ENCODE measurements at places on chromosomes 16 and 17.

DNA sequence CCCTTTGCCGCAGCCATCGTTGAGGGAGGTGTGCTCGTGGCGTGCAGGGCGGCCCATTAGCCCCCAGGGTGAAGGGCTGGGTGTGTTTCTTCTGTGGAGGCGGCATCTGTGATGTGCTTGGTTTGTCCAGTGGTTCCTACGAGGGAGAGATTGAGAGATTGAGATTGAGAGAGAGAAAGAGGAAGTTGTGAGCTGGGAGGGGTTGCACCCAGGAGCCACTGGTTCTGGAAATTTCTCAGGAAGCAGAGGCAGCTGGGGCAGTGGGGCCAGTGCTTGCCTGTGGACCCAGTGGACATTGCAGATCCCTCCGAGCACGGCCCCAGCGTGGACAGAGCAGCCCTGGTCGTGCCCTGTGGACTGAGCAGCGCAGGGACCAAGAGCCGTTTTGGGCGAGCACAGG lies 72.0 kb upstream of the ZNF750 start:
- no peak for DNase-seq

DNA sequence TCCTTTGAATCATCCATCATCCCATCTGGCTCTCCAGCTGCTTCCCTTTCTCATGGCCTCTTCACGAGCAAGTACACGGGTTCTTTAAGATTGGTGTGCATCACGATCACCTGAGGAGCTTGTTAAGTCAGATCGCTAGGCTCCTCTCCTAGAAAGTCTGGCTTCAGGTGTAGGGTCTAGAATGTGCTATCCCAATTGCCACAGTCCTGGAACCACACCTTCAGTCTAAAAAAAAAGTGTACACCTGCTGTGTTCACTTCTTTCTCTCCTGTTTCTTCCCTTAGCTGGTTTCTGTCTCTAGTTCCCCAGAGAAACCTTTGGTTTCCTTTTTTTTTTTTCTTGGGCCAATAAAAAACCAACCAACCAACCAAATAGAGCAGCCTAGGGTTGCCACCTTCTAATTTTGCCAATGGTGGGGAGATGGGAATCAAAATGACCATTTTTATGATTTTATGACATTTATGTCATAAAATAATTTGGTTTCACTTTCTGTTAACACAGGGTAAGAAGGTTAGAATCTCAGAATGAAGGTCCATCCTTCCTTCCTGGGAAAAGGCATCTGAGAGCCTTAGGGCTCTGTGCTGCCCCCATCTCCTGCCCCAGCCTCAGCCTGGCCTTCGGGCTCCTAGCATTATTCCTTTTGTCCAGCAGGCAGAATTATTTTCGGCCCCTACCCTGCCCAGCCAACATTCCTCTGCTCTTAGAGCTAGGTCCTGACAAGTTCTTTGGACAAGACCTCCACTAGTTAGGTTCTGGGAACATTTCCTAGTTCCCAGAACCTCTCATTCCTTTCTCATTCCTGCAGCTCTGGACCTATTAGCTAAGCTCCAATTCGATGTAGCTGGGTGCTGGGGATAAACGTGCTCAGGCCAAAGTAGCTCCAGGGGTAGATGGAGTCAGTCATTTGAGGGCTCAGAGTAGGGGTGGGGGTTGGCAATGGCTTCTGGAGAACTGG lies 1.9 kb upstream of the GGT6 start:
- DNase-seq, result no peak

- DNase-seq, result peak; percentile 90
Observed at GRCh38 chr16:66146798-66147197, 219.7 kb upstream of the CDH5 start.

DNA sequence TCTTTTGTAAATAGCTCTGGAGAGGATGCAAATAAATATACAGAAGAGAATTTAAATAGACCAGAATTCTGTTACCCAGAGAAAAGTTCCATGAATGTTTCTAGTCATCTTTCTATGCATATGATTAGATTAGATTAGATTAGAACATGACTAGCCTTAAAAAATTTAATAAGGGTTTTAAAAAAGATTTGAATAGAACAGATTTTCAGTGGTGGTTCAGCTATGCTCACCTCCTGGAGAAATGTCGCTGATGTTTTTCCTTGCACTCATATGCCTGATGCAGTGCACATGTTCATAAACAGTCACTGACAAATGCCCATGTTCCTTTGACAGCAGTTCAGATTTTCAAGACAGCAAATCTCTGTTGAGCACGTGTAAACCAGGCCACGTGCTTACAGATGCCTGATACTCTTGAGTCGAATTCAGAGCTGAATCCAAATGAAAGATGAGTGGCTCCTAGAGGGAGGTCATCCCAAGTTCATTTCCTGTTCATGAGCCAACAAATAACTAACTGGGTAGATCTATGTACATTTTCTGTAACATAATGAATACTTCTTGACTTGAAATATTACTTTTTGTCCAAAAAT lies 19.9 kb upstream of the RAB11FIP4 start:
- DNase-seq, result peak; percentile 60

DNA sequence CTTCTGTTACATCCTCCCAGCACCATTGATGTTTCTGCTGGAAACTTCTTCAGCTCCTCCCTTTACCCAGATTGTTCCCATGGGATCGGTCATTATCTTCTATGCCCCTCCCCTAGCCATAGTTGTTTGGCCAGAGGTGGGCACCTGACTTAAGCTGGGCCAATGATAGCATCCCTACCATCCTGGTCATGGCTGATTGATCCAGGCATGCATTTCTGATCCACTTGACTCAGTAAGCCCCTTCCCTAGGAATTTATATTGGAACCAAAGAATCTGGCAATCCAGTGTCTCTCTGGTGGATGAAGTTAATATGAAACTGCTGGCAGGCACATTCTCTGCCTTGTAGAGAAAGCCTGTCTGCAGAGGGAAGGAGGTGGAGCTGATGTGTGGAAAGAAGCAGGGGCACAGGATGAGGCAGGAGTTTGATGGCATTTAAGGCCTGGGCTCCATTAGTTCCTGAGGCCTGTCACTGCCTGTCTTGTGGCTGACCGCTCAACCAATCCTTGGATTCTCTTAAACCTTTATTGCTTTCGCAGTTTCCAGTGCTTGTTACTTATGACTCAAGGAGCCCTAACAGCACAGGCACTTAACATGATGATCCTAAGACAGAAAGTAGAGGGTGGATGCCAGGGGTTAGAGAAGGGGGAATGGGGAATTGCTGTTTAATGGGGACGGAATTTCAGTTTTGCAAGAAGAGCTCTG lies 152.4 kb downstream of the ABCC12 start:
- peak; percentile 74 for DNase-seq
